ENCODE measurements at places on chromosomes 4 and X.

DNA sequence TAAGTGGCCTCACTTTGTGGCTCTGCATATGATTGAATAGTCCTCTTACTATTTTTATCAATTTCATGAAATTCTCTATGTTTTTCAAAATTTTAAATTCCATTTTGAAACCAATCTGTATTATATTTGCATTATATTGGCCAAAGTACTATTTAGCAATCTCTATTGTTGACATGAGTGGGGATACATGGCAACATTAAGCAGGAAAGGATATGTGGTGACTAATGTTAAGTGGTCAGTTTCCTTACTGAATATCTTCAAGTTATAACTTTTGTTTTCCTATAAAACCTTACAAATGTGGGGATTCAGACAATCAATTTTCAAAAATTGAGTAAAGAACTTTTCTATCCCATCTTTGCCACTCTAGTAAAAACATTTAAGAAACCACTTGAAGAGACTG, 10.2 kb downstream of the BBS7 start:
- DNase-seq: no peak

- DNase-seq: no peak
Measured at GRCh38 chr4:95120456-95120855, 362.7 kb downstream of the BMPR1B start.

DNA sequence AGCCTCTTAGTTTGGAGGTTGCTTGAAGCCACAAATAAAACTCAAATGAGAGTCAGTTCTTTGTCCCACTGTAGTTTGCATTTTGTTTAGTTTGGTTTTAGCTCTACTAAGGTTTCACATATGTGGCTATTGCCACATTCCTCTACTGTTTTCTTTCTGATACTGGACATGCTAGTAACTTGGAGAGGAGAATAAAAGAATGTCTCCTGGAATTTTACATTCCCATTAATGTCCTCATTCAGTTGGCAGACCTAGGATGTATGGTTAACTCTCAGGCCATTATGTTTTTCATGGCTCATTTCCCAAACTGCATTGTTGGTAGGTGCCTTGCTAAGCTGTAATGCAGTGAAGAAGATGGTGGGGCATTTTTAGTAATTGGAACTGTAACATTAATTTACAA, 29.9 kb downstream of the UPRT start:
- peak; percentile 77 for DNase-seq

- DNase-seq: peak; percentile 25
Measured at GRCh38 chrX:22748093-22748999, 251.4 kb upstream of the DDX53 start.

DNA sequence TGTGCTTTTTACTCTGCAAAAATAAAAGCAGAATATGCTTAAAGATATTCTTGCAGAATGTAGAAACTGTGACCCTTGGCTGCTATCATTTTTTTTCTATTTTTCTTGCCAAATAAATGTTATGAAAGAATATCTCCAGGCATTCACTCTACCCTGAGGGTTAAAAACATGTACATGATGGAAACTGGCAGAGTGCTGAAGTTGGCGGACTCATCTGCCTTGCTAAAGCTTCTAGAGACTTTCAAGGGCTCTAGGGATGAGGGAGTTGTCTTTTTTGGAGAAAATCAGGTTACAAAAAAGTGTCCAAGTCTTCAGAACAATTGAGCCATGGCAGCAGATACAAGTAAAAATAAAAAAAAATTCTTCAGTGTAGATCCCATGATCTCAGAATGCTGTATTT, 40.5 kb upstream of the NRK start:
- DNase-seq: no peak

DNA sequence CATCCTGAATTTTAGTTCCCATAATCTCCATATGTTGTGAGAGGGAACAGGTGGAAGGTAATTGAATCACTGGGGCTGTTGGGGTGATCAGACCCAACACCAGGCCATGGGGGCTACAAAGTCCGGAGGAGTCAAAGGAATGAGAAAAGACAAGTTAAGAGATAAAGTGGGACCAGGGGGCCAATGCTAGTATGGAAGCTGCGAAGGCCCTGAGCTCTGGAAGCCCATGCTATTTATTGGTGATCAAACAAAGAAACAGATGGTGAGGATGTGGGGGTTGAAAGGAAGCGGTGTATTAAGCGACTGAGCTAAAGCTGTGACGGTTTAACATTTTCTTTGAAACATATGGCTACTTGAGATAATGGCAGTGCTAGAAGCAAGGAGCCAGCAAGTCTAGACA, 132.8 kb downstream of the PDGFC start:
- no peak for DNase-seq

DNA sequence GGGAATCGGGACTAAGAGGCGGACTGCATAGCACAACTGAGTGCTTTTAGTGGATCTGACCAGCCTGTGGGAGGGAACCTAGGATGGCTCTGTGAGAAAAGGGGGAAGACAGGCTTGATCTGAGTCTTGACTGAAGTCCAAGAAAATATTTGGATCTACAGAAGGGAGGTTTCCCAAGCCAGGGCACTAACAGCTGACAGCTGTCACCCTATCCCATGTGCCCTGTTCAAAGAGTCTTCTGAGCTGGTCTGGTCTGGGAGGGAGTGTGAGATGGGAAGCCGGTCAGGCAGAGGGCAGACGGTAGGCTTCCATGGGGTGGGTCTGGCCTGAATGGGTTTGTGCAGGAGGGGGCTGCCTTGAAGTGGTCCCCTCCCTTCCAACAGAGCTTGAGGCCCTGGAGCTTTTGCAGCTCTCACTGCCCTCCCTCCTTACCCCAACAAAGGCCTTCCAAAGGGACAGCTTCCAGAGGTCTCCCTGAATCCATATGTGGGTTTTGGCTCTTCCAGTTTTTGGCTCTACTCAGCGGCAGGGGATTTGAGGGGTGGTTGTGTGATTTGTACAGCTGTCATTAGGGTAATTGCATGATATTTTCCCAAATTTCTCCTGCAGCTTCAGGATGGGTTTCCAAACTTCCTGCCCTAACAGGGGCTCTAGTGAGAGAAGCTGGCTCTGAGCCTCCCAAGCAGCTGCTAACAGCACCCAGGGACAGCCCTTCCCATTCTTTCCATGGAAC, 643.7 kb downstream of the BCOR start:
- no peak for DNase-seq

GRCh38 chr4:81592701-81593100, 121.0 kb upstream of the RASGEF1B start:
- DNase-seq: no peak

DNA sequence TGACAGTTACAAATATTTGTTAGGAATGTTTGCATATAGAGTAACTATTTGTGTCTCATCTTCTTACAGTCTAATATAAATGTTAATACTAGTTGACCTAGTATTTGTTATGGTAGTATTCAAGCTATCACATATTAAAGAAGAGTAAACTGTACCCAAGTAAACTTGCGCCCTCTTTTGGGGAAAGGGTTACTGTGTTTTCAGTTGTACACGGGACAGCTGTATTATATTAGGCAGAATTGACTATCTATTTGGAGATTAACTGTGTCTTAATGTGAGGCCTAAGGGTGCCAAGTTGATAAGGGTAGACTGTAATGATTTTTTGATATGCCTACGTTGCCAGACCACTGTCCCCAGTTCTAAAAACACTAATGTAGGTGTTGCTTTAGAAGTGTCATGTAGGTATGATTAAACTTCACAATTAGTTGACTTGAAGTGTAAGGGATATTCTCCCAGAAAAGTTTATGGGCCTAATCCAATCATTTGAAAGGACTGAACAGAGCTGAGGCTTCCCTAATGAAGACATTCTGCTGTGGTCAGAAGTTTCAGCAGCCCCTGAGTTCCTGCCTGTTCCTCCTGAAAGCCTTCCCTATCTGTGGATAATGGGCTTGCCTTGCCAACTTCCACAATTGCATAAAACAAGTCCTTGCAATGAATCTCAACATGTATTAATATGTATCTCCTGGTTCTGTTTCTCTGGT, 172.8 kb upstream of the CXCL13 start:
- DNase-seq: no peak

DNA sequence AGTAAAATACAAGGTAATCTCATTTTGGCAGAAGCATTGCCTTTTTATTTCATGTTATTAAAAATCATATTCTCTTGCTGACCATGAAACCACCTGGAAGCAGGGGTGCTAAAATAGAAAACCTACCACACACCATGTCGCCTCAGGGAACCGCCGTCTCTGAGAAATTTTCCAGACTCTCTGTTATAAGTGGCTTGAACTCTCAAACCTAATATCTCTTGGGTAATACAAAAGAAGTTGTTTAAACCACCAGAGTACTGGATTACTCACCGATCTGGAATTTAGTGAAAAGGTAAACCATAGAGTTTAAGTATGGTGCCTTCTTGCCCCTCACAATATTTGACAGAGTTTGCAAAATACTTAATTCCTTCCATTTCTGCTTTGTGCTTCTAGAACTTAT, 27.7 kb downstream of the ENPP6 start:
- no peak for DNase-seq

DNA sequence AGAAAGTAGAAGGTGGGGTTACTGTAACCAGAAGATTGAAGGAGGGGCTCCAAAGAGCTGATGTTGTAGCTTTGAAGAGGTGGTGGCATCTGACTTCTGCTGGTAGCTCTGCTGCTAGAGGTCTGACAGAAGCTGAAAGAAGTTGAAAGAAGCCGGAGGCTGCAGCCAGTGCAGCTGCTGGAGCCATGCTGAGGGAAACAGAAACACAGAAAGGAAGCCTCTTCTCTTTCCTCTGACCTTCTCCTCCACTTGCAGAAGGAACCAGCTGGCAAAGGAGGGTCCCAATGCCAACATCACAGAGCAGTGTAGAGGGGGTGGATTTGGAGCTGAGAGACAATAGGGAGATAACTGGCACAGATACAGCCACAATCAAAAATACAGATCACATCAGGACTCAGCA, 89.3 kb upstream of the HHIP start:
- no peak for DNase-seq

DNA sequence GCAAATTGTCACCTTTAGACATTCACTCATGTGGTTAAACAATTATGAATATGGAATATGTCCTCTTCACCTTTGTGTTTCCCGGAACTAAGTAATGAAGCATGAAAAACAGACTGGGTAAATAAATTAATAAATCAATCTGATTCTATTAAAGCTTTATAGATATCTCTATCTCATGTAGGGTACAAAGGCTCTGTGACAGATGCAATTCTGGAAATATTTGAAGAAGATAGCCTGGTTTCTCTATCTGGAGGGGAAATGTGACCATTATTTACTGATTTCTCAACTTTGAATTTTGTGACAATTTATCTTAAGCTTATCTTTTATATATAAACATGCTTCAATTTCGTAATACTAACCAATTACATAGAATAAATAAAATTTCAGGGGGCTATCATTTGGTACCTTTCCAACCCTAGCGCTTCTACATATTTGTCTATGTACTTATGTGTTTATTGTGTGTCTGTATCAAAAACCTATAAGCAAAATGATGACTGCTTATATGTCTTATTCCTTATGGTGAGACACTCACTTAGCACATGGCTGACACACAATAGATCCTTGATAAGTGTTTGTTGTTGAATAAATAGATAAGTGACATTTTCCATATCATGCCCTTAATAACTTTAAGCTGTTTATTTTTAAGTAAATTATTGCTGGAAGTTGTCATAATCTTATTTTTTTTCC, 9.9 kb downstream of the CTSO start:
- no peak for DNase-seq

DNA sequence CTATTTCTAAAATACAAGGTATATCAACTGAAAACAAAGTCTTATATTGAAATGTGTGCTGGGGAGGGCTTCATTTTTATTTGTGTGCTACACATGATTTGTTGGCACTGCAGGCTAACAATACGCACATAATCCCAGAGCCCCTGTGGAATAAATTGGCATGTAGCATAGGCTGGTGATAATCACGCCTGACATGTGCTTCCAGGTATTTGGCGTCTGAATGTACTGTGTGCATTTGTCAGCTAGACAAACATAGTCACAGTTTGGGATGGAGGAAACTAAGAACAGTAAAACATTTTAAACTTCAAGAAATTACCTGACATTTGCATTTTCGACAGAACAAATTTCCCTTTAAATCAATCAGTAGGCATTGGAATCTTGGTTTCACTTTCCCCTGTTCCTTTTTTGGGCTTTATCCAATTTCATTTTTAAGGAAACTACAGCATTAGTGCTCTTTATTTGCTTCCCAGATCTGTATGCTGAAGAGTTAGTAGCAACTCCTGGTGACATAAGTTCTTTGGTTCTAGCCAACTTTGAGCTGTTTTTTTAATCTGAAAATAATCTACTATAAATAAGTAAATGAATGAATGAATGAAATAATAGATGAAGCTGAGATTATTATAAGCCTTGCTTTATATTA, 472.3 kb downstream of the PDHA2 start:
- no peak for DNase-seq

- DNase-seq: no peak
Measured at GRCh38 chr4:29085748-29086147, 1634.4 kb upstream of the PCDH7 start.

DNA sequence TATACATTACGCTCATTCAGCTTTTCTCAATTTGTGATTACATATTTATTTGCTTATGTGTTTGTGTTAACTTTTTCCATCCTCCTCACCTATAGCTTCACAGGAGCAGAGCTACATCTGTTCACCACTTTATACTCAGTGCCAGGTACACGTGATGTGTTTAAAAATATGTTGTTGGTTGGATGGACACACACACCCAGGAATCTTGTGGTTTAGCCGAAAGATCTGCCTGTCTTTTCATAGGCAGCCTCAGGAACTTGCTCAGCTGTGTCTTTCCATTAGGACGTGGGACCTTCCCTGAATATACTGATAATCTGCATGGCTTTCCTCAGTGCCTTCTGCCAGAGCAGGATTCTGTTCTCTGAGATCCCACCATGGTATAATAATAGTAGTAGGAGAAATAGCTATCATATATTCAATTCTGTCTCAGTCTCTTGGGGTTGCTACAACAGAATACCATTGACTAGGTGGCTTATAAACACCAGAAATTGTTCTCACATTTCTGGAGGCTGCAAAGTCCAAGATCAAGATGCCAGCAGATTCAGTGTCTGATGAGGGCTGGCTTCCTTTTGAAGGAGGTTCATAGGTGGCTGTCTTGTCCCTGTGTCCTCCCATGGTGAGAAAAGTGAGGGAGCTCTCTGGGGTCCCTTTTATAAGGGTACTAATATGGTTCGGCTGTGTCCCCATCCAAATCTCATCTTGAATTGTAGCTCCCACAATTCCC, 50.0 kb upstream of the SOD3 start:
- no peak for DNase-seq

GRCh38 chr4:14659286-14659685, 343.0 kb upstream of the CPEB2 start:
- no peak for DNase-seq

GRCh38 chrX:9269134-9269533, 195.7 kb upstream of the TBL1X start:
- no peak for DNase-seq

GRCh38 chrX:26851981-26852380, 611.2 kb downstream of the PPP4R3C start:
- peak; percentile 2 for DNase-seq

DNA sequence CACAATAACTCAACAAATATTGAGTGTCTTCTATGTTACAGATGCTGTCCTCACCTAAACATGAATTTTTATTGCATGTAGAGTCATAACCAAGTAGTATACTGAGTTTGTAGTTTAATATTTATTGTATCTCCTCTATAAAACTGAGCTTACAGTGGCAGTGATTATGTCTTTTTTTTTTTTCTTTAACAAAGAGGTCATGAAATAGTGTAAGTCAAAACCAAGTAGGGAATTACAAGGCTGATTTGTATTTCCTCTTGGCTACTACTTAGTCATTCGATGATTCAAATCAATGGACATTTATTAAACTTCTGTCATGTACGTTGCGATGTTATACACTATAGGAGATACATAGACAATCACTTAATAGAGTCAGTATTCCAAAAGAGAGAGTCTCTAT, 48.4 kb downstream of the IL15 start:
- DNase-seq: peak; percentile 52
